HL-60 (cell line): ENCODE measurements at places on chromosomes 6 and 20.

- no peak for DNase-seq
Measured at GRCh38 chr20:4748847-4749246, 27.1 kb downstream of the PRND start.

DNA sequence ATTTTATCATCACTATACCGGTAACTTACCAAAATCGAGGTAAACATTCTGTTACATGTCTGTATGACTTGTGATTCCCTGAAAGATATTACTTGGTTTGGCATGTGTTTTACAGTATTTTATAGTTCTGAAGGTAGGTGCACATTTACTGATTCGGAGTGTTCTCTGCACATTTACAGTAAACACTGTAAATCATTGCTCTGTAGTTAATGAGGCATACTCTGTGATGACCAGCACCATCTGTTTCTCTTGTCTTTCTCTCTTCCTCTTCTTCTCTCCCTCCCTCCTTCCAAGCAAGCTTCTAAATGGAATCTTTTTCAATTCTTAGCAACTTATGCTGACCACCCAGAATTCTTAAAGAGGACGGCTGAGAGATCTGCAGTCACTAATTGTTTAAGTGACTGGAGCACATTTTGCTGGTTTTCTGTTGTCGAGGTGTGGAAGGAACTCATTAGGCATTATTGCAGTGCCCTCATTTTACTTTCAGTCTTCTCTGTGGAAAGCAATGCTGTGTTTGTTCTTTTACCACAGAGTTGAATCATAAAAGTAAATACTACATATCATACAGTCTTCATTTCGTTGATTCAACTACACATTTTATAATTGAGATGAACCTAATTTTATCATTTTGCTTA is 126.5 kb downstream of the UTRN start:
- no peak for DNase-seq

- no peak for DNase-seq
Measured at GRCh38 chr6:169799474-169799926, 48.1 kb downstream of the ERMARD start.

DNA sequence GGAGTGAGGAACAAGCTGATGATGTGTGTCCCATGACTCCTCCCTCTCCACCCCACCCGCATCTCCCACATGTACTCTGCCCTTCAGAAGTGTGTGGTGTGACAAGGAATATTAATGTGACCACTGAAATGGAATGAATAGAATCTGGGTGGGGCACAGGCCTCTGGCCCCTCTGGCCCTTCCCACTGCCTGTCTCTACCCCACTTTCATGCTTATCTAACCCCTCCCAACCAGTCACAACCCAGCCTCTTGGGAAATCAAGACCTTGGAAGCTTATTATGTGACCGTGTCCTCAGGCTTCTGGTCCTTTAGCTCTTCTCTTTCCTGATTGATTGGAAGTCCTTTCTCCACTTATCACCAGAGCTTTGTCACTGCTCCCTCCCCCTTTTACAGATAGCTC is 312.2 kb upstream of the SOX4 start:
- DNase-seq: no peak

- no peak for DNase-seq
Measured at GRCh38 chr6:145380186-145380585, 355.1 kb downstream of the EPM2A start.

DNA sequence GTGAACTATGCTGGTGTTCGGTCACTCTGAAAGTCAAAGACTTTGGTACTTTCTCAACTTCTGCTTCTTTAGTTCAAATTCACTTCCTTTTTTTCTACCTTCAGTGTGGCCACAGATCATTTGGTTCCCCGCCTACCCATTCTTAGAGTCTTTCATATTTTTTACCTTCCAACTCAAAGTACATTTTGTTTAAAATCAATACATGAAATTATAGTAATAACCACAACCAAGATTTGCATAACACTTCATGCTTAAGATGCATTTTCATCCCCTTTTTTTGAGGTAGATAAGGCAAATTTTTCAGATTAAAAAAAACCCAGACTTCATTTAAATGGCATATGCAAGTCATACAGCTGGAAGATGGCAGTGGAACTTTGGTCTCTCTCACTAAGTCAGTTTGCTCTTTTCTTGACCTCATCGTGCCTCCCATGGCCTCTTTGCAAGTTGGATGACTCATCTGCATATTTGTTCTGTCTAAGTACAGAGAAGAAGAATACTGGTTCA is 11.9 kb upstream of the CNR1 start:
- DNase-seq: no peak

GRCh38 chr20:57628047-57628961 is 8.1 kb upstream of the ZBP1 start:
- DNase-seq: peak; percentile 81

DNA sequence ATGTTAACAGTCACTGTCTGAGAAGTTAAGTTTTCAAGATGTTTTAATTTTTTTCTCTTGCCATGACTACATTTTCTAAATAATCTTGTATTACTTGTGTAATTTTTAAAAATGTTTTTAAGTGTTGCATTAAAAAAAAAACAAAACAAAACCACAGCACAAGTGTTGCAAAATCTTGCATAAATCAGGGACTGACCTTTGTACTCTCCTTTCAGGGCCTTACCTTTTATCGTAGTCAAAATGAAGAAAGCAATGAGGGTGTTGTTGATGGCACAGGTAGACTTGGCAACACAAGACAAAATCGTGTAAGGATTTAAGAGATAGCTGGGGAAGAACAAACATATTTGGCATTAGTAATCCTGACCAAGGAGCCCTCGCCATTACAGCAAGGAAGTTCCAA is 42.5 kb downstream of the PIGU start:
- no peak for DNase-seq

GRCh38 chr6:169787797-169788196 is 36.4 kb downstream of the ERMARD start:
- no peak for DNase-seq

GRCh38 chr6:14211562-14211942 is 94.0 kb downstream of the CD83 start:
- DNase-seq: peak; percentile 47

DNA sequence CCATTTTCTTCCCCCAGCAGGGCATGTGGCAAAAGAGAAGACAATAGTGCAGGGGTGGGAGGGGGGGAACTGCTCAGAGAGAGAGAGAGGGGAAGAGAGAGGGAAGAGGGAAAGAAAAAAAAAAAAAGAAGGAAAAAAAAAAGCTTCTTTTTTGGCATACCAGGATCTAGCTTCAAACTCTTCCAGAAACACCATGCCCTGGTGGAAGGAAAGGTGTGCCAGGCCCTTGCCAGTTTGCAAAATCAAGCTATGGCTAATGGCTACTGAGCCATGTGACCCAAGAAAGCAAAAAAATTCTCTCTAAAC is 326 bp downstream of the ZMYND8 start:
- no peak for DNase-seq

DNA sequence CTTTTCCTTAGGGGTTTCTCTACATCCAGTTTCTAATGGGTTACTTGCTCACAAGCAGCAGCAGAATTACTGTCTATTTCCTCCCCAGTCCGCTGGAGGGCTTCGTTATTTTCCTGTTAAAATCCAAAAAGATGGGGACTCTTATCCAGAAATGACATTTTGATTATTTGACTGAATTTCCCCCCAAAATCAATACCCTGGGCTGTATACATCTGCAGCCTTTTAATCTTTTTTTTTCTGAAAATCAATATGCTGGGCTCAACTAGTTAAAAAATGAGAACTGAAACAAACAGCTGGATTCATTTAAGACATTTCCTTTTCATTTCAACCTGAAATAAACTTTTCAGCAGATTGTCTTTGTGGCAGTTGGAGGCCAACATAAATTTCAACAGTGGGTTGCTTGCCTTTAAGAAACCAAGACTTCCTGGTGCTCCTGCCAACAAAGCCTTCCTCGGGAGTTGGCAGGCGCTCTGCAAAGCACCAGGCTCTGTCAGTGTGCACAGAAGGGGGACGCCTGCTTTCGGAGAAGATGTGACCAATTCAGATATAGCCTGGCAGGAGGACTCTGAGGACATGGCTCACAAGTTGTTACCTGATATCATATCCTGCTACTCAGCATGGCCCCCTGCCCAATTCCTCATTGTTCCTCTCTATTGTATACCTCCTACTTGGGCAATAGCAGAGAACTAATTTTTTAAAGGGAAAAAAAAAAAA is 204.7 kb upstream of the ARG1 start:
- DNase-seq: peak; percentile 43

GRCh38 chr6:38307740-38308139 is 332.0 kb downstream of the BTBD9 start:
- no peak for DNase-seq

DNA sequence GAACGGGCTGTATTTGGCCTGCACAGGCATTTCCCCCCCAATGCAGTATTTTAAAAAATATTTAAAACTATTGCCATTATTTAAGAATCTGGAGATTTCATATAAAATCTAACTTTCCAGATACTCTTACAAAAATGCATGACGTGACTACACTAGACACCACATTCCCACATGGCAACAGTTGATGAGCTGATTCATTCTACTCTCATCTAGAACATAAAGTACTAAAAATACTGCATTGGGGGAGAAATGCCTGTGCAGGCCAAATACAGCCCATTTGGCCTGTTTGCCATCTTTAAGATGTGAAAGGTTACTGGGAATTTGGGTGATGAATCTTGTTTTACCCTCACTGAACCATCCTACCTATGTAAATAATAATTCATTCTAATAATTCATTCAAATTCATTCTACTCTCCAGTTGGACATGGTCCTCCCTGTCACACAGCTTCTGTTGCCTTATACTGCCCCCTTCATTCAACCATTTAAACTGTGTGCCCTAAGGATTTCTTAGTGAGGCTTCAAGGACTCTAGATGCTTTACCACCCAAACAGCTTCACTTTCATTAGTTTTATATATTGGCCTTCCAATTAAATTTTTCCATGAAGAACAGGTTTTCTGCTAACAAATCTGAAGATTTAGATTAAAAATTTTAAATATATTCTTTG is 6.9 kb upstream of the ZSCAN16 start:
- no peak for DNase-seq

- DNase-seq: no peak
Measured at GRCh38 chr6:11972806-11973205, 39.3 kb upstream of the HIVEP1 start.

DNA sequence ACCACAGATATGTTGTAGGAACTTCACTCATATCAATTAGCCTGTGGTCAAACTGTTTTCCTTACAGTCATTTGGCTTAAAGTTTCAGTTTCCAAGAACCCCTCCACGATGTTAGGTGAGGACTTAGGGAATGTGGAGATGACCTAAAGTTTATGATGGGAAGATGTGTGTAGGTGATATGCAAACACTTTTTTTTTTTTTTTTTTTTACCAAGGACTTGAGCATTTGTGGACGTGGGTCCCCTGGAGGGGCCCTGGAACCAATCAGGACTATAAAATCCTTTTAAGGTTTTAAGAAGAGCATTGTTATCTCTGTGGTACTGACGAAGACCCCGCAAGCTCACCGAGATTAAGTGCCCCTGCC is 478 bp upstream of the MTHFD1L start:
- no peak for DNase-seq

DNA sequence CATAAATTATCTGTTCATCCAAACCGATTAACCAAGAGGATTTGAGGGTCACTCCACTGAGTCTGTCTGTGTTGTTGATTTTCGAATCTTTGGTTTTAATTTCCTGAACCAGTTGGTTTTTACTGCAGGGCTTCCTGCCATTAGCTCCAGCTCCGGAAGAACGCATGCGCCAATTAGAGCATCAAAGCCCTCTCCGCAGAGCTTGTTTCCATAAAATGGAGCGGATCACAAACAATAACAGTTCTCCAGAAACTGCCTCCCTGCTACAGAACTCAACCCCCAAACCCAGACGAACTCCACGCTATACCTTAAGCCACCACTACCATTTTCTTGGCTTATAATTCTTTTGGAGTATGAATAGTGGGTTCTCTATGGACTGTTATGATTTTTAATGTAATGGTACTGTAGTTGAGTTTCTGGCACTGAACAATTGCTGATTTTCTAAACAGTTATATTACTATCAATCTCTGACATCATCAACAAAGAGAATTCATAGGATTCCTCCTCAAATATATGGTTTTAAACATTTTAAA is 13.8 kb downstream of the TFAP2A start:
- DNase-seq: no peak

GRCh38 chr6:82786248-82786647 is 279.4 kb downstream of the UBE3D start:
- no peak for DNase-seq

GRCh38 chr6:72260489-72260888 is 361.4 kb upstream of the KCNQ5 start:
- no peak for DNase-seq

DNA sequence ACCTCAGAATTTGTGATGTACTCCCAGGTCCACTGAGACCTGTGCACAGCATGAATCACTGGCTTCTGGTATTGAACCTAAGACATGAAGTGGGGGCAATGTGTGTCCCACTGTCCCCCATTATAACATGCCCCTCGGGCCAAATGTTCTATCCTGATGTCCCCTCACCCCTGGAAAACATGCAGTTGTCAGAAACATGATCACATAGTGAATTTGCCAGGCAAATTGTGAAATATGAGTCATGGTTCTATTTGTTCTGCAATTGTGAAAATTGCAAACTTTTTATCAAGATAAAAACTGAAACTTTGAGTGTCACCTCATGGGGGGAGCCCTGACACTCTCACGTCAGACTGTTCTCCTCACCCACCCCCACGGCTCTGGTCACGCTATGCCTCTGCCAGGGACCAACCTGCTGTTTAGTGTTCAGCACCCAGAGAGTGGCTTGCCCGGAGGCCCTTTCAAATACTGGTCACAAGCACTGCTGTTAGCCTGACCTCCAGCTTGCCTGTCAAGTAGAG is 305.3 kb downstream of the CLIC5 start:
- DNase-seq: peak; percentile 84

- no peak for DNase-seq
Measured at GRCh38 chr20:22475662-22476061, 108.7 kb downstream of the FOXA2 start.

DNA sequence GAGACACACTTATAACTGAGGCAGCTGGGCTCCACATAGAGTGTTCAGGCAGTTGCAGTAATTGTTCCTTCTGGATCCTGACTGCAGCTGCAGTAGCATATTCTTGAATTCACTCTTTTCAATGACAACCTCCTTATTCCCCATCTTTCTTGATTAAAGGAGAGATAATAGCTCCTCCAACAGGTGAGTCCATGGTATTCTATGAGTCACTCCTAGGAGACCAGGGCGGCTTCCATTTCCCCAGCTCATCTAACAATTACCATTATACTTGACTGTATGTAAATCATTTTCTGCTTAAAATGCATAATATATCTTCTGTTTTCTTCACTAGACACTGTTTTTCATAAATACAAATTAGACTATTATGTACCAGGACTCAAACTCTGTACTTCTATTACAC is 62.4 kb downstream of the TENT5A start:
- no peak for DNase-seq
